ENCODE measurements at places on chromosomes 5 and 9.

DNA sequence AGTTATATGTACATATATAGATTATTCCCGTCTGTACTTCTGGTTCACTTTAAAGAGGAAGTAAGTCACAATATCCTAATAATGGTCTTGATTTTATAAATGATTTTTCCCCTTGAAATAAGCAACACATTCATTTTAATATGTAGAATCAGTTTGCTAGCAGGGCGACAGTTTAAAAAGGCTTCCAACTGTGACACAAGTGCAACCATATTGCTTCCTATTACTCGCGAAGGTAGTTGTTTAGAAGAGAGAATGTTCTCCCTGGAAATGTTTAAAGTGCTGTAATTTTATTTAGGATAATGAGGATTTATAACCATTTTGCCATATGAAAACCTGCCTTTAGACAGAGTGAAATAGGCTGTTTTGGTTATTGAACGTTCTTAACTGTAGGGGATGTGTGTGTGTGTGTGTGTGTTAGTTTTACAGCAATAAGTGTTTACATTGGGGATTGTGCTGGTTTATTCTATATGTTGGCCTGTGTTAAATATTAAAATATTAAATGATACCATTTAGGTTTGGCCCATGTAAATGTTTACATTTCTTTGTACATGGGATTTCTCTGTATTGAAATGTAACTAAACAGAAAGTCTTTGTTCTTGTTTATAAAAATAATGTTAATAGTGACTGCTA lies 138.3 kb downstream of the PBX3 start:
- no peak for DNase-seq

- no peak for DNase-seq
Observed at GRCh38 chr5:178475422-178475821, 114.8 kb downstream of the COL23A1 start.

DNA sequence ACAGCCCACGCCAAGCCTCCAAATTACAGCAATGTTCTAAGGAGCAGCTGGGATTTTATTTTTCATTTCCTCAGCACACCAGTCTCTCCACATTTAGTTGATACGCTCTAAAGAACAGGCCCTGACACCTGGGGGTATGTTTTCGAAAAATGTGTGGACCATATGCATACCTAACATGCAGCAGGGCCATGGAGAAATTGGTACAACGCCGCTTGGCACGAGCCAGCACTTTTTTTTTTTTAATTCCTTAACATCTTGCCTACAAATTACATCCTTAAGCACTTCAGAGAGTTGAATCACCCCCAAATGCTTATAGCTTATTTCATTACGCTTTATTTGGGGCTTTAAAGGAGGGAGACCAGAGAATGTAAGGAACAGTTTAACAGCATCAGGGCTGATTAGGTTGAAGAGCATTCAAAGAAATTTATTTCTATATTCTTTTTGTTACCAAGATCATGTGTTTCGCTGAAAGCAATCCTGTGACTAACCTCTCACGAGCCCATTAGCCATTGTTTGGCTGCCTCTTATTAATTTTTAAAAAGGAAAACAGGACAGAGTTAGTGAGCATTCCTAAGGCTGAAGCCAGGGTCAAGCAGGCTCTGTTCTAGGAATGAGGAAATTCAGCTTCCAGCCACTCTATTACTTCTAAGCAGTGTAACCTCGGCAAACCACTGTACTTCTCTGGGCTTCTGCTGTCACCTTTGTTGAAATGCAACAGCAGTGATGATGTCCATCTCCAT lies 173.8 kb downstream of the ACTL7B start:
- DNase-seq: no peak

DNA sequence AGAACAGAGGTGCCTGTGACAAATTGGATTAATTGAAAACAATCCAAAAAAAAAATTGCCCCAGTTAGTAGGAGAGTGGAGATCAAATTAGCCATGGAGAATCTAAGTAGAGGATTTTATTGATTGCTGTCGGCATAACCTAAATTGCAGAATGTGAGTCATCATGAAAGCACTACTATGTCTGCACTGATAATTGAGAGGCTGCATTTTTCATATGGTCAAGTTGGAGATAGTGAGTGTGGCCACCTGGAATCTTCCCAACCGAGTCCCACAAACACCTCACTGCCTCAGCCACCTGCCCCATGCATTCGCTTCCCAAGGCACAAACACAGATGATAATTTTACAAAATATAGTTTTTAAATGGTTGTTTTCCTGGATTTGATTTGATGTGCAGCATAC lies 123.7 kb downstream of the NTRK2 start:
- DNase-seq: no peak

DNA sequence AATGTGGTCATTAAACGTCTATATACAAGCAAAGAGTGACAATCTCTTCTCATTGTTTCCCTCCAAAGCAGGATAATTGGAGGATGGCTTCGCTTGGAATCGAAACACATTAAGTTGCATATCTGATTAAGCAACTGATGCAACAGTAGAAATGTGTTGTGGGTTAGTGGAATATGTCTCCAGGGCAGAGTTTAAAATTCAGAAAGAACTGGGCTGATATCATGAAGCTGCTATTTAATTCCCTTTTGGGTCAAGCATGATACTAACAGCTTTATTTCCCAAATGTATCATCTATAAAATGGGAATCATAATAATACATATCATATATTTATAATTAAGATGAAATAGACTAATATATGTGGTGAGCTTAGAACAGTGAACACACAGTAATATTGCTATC lies 1763.0 kb upstream of the C9orf72 start:
- no peak for DNase-seq

DNA sequence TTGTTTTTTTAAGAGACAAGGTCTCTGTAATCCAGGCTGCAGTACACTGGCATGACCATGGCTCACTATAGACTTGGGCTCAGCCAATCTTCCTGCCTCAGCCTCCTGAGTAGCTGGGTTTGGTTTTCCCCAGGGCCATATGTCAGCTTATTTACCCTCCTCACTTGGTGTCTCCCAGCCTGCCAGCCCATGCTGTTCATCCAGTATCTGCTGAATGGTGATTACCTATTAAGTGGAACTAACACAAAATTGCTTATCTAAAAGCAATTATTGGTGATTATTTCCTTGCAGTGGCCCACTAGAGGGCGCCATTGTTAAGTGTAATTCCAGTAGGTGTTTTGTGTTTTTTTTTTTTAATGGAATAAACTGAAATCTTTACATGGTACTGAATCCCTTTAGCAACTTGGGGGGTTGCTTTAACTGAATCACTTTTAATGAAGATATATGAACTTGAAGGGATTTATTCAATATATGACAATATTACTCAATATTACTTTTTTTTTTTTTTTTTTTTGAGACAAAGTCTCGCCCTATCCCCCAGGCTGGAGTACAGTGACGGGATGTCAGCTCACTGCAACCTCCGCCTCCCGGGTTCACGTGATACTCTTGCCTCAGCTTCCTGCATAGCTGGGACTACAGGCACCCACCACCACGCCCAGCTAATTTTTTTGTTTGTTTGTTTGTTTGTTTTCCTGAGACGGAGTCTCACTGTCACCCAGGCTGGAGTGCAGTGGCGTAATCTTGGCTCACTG lies 13.8 kb downstream of the EXOSC2 start:
- DNase-seq: peak; percentile 72

DNA sequence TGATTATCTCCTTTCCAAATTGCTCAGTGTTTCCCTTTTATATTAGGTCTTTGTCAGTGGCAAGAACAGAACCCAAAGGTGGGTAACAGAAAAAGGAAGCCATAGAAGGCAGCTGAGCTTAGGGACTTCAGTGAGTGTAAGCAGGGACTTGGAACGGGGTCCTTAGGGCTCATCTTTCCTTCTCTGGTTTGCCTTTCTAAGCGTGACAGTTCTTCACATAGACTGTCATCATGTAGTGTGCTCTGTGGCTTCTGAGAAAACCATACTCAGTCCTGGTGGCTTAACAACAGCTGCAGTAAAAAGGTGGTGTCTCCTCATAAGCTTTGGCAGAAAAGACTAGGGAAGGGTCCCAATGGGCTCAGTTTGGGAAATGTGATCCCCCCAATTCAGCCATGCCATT lies 108.8 kb downstream of the SLC12A2 start:
- no peak for DNase-seq

DNA sequence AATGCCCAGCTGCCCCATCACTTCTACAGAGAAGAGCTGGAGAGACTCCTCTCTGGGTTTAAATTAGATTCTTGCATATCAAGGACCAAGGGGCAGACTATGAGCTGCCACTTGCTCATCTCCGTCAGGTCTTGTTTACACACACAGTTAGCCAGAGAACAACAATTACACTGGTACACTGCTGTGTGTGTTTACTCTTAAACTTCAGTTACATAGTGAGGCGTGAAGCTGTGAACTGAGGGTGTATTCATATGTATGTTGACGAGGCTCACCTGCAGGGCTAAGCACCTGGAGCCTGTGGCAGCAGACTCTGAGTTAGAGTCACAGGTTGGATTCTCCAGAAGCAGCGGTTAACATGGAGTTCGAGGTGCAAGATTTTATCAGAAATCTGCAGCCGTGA lies 155.4 kb upstream of the ANKH start:
- DNase-seq: no peak

DNA sequence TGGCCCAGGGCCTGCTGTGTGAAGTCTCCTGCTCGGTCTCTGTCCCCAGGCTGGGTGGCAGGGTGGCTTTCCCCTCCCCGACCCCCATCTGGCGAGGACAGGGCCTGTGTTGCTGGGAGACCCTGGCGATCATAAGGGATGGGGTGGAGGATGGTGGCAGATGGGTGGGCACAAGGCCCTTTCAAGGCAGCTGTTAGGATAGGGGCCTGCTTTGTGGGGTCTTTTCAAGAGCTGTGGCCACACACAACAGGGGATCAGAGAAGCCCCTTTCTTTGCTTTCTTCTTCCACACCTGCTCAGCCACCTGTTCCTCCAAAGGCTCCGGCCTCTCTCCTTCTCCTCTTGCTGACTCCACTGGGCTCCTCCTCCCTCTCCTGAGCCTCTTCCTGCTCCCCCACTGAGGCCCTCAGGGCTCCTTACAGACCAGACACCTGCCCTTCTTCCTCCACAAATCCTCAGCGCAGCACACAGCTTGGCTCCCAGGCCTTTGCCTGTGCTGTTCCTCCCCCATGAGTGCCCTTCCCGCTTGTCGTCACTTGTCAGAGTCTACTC lies 15.0 kb upstream of the NEURL1B start:
- no peak for DNase-seq

- no peak for DNase-seq
Observed at GRCh38 chr5:142065273-142065672, 43.3 kb upstream of the NDFIP1 start.

GRCh38 chr5:154559398-154560276 lies 81.6 kb upstream of the HAND1 start:
- DNase-seq: no peak

DNA sequence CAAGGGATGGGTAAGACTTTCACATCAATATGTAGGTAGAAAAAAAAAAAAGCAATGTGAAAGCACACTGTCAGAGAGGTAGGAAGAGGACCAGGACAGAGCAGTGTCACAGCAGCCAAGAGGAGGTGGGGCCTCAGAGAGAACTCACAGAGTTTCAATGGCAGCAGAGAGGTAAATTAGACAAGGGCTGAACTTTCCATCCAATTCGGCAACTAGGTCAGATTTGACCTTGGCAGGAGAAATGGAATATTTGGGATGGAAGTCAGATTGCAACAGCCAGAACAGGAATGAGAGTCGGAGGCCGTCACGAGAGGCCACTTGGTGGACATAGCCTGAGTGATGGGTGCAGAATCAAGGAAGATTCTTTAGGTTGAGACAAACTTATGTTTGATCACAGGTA lies 57.7 kb downstream of the ENC1 start:
- no peak for DNase-seq

GRCh38 chr9:121331549-121331948 lies 38.5 kb downstream of the STOM start:
- no peak for DNase-seq

DNA sequence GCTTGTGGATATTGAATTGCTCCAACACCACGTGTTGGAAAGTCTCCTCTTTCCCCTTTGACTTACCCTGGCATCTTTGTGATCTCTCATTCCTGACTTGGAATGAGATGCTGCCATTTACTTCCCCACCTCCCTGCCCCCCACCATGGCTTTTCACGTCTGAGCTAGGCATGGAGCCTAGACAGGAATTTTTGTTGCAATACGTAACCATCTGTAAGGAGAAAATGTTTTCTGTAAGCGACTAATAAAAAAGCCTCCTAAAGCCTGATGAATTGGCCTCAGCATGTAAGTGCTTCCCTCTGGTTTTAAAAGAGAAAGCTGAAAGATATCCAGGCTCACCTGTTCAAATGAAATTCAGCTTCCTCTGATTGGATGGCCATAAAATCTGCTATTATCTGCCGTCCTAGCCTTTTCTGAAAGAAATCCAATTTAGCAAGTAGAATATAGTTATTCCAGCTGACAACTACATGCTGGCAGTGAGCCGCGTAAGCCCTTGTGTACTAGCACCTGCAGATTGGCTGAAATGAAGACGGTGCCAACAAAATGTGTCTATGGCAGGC lies 200.1 kb downstream of the NSG2 start:
- DNase-seq: no peak

GRCh38 chr9:71921190-71921814 lies 9.9 kb downstream of the C9orf85 start:
- DNase-seq: no peak

- DNase-seq: no peak
Observed at GRCh38 chr5:132759114-132760048, 12.2 kb downstream of the CCNI2 start.

- no peak for DNase-seq
Observed at GRCh38 chr9:125749951-125750626, 2.9 kb downstream of the PBX3 start.

GRCh38 chr9:88691811-88692210 lies 156.8 kb downstream of the NXNL2 start:
- no peak for DNase-seq

DNA sequence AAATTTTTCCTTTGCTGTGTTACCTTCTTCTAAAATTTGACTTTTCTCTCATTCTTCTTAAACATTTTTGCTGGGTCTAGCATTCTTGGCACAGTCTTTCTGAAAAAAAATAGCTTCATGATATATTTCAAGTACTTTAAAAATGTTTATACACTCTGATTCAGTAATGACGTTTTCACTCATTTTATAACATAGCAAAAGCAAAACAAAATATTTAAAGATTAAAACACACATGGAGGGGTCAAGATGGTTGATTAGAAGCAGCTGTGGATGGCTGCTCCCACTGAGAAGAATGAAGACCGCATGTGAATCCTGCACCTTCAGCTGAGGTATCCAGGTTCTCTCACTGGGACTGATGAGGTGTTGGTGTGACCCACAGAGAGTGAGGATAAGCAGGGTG lies 188.2 kb downstream of the SGCD start:
- no peak for DNase-seq

DNA sequence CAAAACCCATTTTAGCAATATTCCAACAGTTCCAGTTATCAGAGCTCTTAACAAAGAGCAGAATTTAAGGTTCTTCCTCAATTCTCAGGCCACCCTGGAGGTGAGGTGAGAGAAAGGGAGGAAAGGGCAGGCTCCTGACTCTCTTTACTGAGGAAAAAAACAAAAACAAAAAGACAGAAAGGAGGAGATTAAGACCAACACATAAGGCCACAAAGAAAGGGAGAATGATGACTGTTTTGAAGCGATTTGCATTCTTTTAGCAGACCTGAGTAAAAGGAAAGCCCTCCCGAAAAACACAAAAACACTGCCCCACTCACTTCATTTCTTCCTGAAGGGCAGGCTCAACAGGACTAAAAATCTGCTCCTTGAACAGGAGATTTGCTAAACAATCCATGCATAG lies 300.5 kb downstream of the ARL15 start:
- no peak for DNase-seq

Measured in stimulated activated CD4-positive, alpha-beta T cell treated with anti-CD3 and anti-CD28 coated beads, Interleukin-2, amount 100 ng/mL, for 48 hours (primary cell).